ENCODE measurements at places on chromosomes 16 and 17.
A peak's percentile ranks its signal among the peaks of the same experiment; 100 is the strongest.

GRCh38 chr17:76932402-76933333 lies 64.5 kb downstream of the MGAT5B start:
- DNase-seq = no peak

GRCh38 chr17:12510535-12510934 lies 155.2 kb upstream of the MYOCD start:
- DNase-seq = no peak

DNA sequence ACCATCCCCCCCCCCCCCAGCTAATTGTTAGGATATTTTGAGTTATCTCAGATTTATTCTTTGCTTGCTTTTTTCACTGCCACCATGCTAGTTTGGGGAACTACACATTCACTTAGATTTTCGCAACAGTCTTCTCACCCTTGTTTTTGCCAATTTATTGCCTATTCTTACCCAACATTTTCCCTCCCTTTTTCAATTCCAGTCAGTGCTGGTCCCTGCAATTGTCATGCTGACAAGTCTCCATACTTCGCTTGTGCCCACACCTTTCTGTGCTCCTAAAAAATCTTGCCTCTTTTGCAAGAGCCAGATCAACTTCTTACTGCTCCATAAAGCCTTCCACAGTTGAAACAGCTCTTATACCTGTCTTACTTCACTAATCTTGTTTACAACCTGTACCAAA lies 16.3 kb downstream of the TNRC6A start:
- DNase-seq = no peak

- no peak for DNase-seq
These were observed 65.1 kb upstream of the MED9 start for GRCh38 chr17:17411692-17412091.

GRCh38 chr17:4772235-4772613 lies 538 bp downstream of the TM4SF5 start:
- DNase-seq = no peak

DNA sequence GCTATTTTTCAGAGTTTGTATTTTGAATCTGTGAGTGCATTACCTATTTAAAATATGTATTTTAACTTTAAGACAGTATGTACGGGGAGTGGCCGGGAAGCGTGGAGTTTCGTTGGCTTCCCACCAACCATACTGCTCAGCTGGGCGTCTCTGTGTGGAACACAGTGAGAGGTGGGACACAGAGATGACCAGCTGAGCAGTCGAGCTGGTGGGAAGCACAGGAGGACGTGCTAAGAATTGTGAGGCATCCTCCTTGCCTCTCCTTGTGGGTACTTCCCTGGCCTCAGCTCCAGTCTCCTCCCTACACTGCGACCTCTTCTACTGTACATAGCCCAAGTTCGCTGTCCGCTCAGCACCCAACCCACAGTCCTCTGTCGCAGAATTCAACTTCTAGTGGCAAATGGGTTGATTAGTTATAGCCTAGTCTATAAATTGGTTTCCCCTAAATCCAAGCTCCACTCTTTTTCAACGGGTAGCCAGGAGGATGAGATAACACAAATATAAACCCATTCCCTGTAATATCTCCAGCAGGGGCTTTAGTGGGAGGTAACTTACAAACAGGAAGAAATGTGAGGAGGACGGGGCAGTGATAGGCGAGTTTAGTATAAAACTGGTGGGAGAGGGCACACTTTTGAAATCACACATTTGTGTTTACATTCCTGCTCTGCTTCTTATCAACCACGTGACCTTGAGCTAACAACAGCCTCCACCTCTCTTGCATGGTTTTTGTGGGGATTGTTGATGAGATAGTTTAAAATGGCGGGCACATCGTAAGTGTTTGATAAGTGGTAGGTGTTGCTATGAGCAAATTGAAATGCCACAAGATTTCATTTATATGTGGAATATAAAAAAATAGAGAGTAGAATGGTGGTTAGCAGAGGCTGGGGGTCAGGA lies 211.9 kb upstream of the HS3ST3A1 start:
- no peak for DNase-seq

- DNase-seq = peak; percentile 85
These were observed 4.7 kb upstream of the IGSF6 start for GRCh38 chr16:21656795-21657768.

DNA sequence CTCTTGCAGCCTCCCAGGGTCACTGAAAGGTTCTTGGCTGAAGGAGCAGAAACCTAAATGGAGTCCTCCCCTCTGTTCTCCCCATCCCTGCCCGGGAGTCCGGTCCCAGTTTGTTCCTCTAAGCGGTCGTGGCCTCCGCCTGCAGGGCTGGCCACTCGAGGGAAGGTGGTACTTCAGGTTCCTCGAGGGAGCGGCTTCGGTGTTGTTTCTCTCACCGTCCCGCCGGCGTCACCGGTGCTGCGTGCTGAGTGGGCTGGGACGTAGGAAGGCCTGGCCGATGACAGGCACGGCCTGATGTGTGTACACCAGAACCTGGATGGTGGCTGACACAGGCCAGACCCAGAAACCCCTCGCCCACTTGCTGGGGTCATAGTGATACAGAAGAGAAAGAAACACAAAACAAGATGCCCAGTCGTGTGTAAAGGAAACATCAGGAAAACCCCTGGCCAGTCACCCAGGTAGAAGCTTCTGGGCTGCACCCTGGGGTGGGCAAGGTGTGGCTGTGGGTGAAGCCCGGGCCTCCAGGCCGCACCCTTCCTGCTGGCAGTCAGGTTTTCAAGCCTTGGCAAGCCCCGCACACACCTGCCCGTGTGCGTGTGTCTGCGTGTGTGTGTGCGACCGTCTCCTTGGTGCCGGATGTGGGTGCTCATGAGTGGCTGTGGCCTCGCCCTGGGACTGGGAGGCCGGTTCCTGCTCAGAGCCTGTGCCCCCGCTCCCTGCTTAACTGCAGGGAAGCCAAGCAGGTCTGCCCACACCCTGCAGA lies 52.0 kb downstream of the BAIAP2 start:
- no peak for DNase-seq

- no peak for DNase-seq
These were observed 21.9 kb downstream of the PRKAR1A start for GRCh38 chr17:68533887-68534694.

DNA sequence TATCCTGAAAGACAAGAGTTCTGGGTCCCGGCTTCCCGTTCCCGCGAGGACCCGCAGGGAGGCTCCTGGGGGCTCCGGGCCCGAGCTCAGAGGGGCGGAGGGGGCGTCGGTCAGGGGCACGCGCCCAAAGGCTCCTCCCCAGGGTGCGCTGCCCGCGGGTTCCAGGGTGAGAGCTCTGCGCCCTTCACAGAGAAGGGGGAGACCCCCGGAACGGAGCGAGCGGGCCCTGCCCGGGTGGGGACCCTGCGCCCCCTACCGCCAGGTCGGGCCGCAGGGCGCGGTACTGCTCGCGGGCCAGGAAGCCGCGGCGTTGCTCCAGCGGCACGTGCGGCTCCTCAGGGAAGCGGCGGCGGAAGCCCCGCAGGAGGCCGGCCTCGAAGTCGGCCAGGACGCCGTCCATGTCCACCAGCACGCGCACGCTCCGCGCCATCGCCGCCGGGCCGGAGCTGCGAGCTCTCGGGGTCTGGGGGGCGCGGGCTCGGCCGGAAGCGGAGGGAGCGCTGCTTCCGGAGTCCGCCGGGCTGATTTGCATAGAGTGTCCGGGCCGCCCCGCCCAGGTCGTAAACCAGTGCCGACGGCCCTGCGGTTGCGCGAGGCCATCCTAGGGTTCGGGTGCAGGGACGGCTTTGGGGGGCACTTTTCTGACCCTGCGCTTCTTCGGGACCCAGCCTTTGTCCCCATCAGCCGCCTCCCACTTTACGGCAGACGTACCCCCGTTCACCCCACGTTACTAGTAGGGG lies at the start of gene NT5C:
Gene NT5C, minus strand, starts transcription at position 465 of the 740 bp plus-strand sequence. Its CDS starts 35 bp downstream, at position 430.
- DNase-seq = peak; percentile 75

GRCh38 chr17:16215002-16215272 lies 397 bp downstream of the NCOR1 start:
- no peak for DNase-seq

DNA sequence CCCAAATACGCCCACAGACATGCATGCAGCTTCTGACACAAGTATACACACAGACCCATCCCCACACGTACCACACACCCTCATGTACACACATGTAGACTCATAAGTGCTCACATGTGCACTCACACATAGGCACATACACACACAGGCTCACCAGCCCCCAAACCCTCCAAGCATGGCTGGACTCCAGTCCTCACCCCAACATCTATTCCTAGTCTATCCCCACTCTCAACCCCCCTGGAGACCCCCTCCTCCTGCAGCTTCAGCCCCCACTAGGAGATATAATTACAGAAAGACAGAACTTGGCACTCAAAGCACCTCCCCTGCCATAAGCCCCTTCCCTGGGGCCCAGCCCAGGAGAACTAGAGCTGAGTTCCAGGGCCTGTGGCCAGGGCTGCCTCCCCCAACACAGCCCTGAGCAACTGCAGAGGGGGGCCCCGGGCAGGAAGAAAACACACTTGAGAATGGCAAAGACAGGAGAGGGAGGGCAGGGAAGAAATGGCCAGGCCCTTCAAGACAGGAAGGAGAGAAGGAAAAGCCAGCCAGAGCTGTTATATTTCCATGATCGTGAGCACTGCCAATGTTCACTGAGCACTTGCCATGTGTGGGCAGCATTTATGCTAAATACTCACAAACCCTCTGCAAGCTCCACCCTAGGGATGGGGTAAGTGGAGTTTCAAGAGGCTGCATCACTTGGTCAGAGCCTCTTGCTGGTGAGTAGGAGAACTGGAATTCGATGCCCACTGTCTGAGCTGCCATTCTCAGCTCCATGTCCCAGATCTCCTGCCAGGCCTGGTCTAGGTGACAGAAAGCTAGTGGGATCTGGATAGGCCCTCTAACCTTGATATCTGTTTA lies 224.5 kb downstream of the ZNF423 start:
- peak; percentile 42 for DNase-seq

DNA sequence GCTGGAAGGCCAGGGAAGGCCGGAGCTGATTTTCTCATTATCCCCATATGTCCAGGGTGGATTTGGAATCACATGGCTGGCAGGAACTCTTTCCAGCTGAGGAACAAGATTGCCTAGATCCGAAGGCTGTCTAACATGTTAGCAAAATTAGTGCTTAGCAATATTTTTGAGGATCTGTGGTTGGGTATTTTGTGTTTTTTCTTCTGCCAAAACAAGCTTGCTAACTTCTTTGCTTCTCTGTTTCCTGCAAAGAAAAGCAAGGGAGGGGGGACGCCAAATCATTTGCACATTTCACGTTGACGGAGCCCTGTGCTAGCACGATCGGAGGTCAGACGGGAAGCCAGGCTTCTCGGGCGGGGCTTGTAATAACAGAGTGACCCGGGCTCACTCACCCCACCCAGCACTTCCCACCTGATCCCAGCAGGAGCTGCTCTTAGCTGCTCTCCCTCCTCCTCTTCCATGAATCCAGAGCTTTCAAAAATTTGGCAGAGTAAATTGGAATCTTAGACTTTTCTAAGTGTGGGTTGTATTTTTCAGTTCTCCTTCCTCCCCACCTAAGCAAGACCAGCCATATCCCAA lies 33.3 kb upstream of the FOXF1 start:
- DNase-seq = no peak

DNA sequence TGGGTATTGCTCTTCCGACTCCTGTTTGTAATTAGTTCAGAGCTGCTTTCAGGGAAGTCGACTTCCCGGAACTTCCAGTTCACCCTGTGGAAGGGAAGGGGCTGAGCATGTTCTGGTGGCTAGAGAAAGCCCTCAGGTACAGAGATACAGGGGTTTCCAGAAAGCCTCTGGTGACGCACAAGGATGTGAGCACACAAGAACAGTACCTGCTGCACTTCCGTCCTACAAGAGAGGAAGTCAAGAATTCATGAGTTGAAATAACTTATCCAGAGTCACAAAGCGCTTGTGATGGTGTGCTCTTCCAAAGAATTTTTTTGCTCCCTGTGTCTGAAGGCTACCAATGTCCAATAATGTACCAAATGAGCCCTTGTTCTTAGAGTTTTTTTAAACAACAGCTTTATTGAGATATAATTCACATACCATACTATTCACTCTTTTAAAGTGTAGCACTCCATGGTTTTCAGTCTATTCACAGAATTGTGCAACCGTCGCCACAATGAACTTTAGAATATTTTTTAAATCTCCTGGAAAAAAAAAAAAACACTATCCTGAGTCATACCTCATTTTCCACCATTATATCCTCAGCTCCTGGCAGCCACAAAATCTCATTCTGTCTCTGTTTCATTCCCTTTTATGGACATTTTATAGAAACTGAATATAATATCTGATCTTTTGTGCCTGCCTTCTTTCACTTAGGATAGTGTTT lies 327.6 kb downstream of the CDH13 start:
- no peak for DNase-seq

- no peak for DNase-seq
These were observed 56.0 kb downstream of the ZFPM1 start for GRCh38 chr16:88508868-88509748.

- no peak for DNase-seq
These were observed 676.3 kb upstream of the GOT2 start for GRCh38 chr16:59410451-59410850.

DNA sequence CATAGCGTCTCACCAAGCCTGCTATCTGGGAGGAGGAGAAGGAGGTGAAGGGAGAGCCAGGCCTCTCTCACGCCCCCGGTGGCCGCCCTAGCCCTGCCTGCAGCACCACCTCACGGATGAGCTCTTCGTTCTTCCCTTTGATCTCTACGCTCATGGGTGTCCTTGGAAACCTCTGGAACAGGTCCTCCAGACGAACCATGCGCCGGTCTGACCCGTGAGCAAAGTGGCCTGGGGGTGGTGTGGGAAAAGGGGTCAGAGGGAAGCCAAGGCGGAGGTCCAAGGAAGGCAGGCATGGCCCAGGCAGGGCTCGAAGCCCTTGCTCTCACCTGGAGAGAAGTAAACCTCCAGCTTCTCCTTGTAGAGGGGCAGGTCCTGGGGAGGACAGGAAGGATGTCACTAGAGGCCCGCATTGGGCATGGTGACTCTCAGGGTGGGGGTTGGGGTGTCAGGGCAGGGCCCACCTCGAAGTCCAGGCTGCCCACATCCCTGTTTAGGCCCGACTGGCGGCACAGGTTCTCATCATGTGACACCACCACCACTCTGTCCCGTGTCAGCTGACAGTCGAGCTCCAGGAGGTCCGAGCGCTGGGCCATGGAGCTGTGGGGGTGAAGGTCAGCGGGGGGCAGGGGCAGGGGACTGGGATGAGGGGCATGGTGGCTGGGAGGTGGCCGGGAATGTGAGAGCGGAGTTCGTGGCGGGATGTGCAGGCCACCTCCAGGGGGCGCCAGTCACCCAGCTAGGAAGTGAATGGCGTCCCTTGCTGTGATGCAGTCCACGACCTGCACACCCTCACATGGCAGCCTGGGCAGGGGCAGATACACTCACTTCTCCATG lies 923 bp downstream of the GDPD3 start:
- peak; percentile 52 for DNase-seq

- DNase-seq = no peak
These were observed 217.2 kb downstream of the CA10 start for GRCh38 chr17:51941272-51941671.

DNA sequence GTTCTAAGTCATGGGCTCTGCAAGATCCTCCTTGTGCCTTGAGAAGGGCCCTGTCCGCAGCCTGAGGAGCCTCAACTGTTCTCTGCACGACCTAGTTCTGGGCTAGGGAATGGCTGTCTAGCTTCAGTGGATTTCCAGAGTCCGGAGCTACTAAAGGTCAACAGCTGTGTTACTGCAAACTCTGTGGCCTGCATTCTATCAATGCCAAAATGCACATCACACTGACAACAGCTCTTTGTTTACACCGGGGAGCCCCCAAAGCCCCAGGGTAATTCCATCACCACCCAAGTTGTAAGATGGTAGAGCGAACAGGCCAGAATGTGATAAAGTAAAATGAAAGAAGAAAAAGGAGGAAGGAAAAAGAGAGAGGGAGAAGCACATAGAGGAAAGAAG lies 610.2 kb downstream of the MAF start:
- peak; percentile 36 for DNase-seq

- no peak for DNase-seq
These were observed 15.2 kb downstream of the CASKIN1 start for GRCh38 chr16:2180962-2181923.

GRCh38 chr16:27721531-27722181 lies 171.7 kb downstream of the KATNIP start:
- DNase-seq = no peak
